Endothelial cell of umbilical vein (primary cell): ENCODE measurements at places on chromosomes 11 and 22. TPM values are rescaled to one million over a fixed set of nuclear protein-coding genes. Genes with fewer than 3 reads are reported as not detected.

GRCh38 chr11:61734767-61735166, 17.7 kb upstream of the MYRF start:
- no peaks in the 10 kb centered on the region for H3K36me3 ChIP-seq
- H3K4me1 ChIP-seq: no peaks in the 10 kb centered on the region
- H3K4me3 ChIP-seq: no peak overlapping the region
- H3K27ac ChIP-seq: no peak overlapping the region
- no peaks in the 10 kb centered on the region for H3K27me3 ChIP-seq

DNA sequence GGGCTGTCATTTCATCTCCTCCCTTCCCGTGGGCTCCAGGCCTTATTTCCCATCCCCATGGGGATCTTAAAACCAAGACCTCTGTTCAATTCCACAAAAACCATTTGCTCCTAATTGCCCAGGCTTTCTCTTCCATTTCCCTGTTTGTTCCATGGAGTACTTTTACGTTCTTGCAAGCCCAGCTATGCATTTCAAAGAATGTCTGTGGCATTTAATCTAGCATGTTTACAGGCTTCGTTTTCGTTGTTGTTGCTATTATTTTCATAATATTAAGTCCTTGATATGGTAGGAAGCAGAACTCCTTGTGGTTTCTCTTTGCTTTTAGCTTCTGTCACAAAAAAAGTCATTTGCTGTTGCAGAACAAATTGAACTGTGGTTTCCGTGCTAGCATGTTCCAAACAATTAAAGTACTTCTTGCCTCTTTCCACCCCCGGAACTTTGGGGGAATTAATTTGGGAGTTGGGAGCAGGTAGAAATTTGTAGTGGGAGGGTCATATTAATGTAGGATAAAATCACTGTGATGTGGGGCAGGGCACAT, 68.1 kb upstream of the SLC22A12 start:
- H3K4me1 ChIP-seq: no peaks in the 10 kb centered on the region
- no peak overlapping the region for H3K4me3 ChIP-seq
- H3K27me3 ChIP-seq: peaks cover 2% of the 10 kb centered on the region
- H3K27ac ChIP-seq: no peak overlapping the region

DNA sequence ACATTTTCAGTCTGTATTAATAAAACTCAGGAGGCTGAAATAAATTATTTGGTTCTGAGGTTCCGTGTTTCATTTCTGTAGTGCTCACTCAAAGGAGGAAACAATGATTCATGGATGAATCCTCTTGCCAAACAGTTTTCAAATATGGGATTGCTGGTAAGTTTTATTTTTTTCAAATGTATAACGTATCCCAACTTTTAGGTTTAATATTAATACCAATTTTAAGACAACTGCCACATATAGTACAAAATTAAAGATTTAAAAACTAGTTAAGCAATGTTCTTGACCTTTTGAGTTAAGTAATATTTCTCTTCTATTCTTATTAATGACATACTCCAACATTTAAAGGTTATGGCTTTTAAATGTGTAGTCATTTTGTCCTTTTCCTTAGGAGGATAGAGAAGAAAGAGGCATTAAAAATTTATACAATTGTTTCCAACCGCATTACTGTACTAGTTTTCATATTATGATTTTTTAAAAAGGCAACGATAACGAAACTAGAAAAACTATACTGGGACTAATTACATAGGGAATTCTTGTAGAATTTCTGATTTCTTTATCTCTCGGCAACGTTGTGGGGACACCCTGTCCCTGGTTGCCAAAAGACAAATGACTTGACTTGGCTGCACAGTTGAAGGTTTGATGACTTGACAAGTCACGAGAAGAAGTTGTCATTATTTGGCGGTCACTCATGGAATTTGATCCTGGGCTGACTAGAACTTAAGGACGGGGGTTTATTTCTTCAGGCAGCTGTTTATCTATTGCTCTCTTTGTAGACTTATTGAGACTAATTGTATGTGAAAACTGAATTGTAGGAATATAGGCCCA, 69.1 kb upstream of the ADSL start:
- H3K4me1 ChIP-seq: peaks cover 33% of the 10 kb centered on the region
- no peaks in the 10 kb centered on the region for H3K27me3 ChIP-seq
- H3K36me3 ChIP-seq: peaks cover 9% of the 10 kb centered on the region
- peak overlapping the region; percentile 76 for H3K4me3 ChIP-seq
- H3K27ac ChIP-seq: peak overlapping the region; percentile 58

The DEUP1 gene
- not detected in 2 replicates for total RNA-seq

The SLC22A9 gene
- not detected in 2 replicates for total RNA-seq

GRCh38 chr11:1227551-1228100, 4.8 kb downstream of the MUC5B start:
- no peak overlapping the region for H3K27ac ChIP-seq
- H3K4me3 ChIP-seq: no peak overlapping the region
- H3K4me1 ChIP-seq: no peaks in the 10 kb centered on the region

DNA sequence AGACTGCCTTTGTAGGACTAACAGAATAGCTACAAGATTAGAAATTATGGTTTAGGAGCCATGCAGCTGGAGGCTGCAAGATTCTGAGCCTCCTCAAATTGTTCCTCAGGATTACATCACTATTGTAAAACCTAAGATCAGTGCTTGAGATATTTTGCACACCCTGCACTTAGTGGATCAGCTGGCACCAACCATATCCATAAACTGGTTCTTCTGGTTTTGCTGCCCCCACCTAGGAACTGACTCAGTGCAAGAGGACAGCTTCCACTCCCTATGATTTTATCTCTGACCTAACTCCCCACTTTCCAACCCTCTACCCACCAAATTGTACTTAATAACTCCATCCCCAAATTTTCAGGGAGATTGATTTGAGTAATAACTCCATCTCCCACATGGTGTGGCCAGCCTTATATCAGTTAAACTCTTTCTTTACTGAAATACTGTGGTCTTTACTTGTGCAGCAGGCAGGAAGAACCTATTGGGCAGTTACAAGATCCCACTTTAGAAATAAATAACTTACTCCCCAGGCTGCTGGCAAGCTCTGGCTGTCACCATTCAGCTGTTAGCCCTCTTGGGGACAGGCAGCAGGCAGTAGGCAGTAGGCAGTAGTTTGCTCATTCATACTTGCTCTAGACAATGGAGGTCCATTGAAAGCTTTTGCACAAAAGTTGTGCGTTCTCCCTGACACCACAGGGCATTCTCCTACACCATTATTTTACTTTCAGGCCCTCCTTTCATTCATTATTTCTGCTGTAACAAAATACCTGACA, 119.0 kb downstream of the SLC17A6 start:
- no peak for DNase-seq
- H3K27me3 ChIP-seq: no peaks in the 10 kb centered on the region
- no peak overlapping the region for H3K4me3 ChIP-seq
- H3K36me3 ChIP-seq: no peaks in the 10 kb centered on the region

DNA sequence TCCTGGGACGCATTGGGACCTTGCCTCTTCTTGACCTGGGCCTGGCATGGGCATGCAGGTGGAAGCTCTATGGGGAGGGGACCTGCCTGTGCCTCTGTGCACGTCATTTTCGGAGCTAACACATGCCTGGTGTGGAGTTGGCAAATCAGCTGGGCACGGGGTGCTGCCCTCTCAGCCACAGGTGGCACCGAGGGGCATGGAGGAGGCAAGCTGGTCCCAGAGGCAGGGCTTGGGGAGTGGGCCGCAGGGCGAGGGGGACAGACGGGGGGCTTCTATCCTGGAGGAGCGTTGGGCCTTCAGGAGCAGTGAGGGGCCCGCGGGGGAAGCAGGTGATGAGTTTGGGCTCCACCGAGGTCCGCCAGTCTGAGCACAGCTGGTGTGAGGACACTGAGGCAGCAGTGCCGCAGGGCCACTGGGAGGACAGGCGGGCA, 362.0 kb downstream of the TBC1D22A start:
- H3K4me1 ChIP-seq: no peaks in the 10 kb centered on the region
- H3K4me3 ChIP-seq: no peak overlapping the region
- no peak overlapping the region for H3K27ac ChIP-seq
- no peak for DNase-seq
- H3K27me3 ChIP-seq: no peaks in the 10 kb centered on the region

- no peaks in the 10 kb centered on the region for H3K27me3 ChIP-seq
- no peak overlapping the region for H3K4me3 ChIP-seq
- DNase-seq: no peak
- H3K36me3 ChIP-seq: no peaks in the 10 kb centered on the region
- no peak overlapping the region for H3K27ac ChIP-seq
Measured at GRCh38 chr11:134589129-134589528, 177.1 kb upstream of the B3GAT1 start.

The CD6 gene
- total RNA-seq: not detected in 2 replicates

GRCh38 chr22:20648306-20648903, 125.5 kb upstream of the SERPIND1 start:
- DNase-seq: no peak
- H3K27ac ChIP-seq: no peak overlapping the region
- peaks cover 9% of the 10 kb centered on the region for H3K4me1 ChIP-seq
- no peaks in the 10 kb centered on the region for H3K27me3 ChIP-seq
- no peaks in the 10 kb centered on the region for H3K36me3 ChIP-seq

The PNPLA5 gene
- total RNA-seq: not detected in 2 replicates

The HOATZ gene
- not detected in 2 replicates for total RNA-seq

DNA sequence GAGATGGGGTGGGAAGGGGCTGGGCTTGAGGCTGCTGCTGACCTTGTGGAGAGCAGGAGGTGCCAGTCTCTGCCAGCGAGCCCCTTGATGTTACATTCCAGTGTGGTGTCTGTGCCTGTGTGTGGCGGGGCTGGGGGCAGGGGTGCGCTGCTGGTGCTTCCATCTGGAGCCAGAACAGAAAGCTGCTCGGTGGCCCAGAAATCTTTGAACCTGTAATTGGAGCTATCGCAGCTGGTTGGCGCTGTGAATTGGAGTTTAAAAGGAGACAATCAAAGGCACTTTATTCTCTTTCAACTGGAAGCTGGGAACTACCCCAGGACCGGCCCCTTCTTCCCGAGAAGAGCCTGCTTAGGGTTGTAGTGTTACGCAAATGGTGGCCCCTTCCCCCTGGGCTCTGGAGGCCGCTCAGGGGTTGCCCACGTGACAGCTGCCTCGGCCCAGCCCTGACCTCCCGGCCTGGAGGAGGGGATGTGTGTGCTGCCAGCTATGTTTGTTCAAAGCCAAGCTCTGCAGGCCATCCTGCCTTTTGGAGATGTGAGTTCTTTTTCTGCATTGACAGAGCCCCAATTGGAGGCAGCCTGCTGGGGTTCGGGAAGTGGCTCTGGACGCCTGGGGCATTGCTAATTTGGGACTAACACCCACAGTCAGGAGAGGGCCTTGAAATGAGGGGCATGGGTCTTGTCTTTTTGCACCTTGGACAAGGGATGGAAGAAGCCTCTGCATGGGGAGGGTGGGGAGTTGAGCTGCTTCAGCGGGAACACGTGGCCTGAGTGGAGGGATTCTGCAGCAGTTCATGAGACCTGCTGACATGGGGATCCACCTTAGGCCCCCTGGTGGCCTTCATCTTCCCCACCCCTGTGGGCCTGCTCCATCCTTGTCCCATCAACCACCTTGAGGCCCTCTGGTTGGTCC, 14.0 kb upstream of the ARSA start:
- peaks cover 14% of the 10 kb centered on the region for H3K4me1 ChIP-seq
- no peak overlapping the region for H3K4me3 ChIP-seq
- peak; percentile 74 for DNase-seq
- peaks cover 24% of the 10 kb centered on the region for H3K27me3 ChIP-seq
- H3K27ac ChIP-seq: no peak overlapping the region
- H3K36me3 ChIP-seq: no peaks in the 10 kb centered on the region
